ENCODE measurements at places on chromosomes 16 and 17.
A peak's percentile ranks its signal among the peaks of the same experiment; 100 is the strongest.

DNA sequence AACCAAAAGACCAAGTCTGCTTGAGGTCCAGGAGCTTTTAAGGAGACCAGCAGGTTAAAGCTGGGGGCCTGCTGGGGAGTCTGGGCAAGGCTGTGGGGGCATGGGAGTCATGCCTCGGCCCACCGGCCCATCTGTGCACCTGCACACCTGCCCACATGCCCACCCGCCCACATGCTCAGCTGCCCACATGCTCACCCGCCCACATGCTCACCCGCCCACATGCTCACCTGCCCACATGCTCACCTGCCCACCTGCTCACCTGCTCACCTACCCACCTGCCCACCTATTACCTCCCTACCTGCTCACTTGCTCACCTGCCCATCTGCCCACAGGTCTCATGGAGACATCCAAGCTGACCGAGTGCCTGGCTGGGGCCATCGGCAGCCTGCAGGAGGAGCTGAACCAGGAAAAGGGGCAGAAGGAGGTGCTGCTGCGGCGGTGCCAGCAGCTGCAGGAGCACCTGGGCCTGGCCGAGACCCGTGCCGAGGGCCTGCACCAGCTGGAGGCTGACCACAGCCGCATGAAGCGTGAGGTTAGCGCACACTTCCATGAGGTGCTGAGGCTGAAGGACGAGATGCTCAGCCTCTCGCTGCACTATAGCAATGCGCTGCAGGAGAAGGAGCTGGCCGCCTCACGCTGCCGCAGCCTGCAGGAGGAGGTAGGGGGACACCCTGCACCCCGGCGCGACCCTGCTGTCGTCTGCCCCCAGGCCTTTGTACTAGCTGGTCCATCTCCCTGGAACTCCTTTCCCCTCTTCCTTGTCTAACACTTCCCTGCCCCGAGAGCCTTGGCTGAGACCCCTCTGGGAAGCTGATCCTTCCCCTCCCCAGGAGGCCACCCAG lies 14.0 kb downstream of the CARD14 start:
- no peak for DNase-seq

- no peak for DNase-seq
Measured at GRCh38 chr17:65061646-65062045, 5.1 kb upstream of the GNA13 start.

DNA sequence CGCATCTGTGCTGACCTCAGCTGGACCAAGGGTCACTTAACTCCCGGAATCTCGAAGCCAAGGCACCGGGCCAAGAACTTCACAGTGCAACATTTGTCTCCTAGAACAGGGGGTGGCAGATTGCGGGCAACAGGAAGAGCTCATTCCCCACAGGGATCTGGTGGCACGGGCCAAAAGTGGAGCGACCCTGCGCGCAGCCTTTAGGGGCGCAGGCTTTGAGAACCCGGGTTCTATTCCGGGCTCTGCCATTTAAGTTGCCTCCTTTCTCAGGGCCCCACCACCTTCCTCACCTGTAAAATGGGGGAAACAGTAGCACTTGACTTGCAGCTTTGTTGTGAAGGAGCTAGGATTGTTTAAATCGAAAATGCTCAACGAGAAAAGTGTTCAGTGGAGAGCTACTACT lies 651 bp downstream of the SHMT1 start:
- no peak for DNase-seq

DNA sequence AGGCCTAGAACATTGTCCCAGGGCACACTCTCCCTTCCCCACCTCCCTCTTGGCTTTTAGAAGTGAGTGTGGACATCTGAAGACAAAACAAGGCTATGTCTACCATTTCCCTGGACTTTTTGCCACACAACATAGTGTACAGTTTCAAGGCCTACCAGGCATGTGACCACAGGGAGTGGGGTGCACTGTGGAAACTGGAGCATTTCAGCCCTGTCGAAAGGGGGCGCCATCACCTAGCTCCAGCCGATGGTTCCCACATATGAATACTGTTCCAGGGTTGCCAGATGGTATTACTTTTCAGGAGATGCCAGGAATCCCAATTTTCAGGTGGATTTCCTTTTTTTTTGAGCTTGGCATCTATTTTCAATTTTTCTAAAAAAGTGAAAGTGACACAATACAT lies 140.7 kb downstream of the KATNIP start:
- peak; percentile 4 for DNase-seq

DNA sequence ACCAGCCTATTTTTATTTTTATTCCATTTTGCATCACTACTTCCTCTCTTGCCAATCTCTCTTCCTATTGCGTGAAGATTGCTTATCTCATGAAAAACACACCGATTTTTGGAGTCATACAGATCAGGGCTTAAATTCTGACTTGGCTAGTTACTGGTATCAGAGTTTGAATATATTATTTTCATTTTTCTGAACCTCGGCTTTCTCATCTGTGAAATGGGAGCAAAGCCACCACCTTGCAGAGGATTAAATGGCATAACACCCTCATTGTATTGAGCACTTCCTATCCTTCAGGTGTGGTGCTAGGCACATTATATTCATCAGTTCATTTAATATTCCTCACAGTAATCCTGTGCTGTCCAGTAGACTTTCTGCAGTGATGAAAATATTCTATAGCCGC lies 208.8 kb downstream of the HAPSTR1 start:
- no peak for DNase-seq

GRCh38 chr16:21628121-21628726 lies 24.2 kb downstream of the IGSF6 start:
- no peak for DNase-seq

- no peak for DNase-seq
Measured at GRCh38 chr17:36899250-36900159, 37.8 kb upstream of the LHX1 start.

Data from CD4-positive, alpha-beta T cell treated with Interleukin-15 for 4 hours (primary cell).